ENCODE measurements at places on chromosomes 5 and 9.

GRCh38 chr9:129346046-129346445 lies 168.0 kb upstream of the IER5L start:
- no peak for DNase-seq

GRCh38 chr5:163658702-163659567 lies 153.5 kb downstream of the MAT2B start:
- DNase-seq: no peak

DNA sequence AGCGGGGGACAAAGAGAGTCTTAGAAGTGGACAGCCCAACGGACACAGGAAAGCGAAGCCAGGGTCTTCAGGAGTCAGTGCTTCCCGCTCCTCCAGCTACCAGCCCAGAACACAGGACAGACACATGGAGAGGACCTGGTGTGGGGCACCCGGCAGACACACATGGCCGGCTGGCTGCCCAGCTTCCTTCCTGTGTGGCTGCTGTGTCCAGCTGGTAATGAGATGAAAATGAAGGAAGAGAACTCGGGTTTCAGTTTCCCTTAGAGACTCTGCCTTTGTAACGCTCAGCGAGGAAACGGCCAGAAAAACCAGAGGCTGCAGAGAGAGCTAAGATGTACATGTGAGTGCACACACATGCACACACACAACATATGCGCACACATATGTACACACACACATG lies 87.5 kb downstream of the SECISBP2 start:
- DNase-seq: no peak

- DNase-seq: no peak
Observed at GRCh38 chr5:124309241-124309980, 437.0 kb downstream of the ZNF608 start.
